ENCODE measurements at places on chromosomes 5 and 9. TPM values are rescaled to one million over a fixed set of nuclear protein-coding genes. Genes with fewer than 3 reads are reported as not detected.
A peak's percentile ranks its signal among the peaks of the same experiment; 100 is the strongest.

DNA sequence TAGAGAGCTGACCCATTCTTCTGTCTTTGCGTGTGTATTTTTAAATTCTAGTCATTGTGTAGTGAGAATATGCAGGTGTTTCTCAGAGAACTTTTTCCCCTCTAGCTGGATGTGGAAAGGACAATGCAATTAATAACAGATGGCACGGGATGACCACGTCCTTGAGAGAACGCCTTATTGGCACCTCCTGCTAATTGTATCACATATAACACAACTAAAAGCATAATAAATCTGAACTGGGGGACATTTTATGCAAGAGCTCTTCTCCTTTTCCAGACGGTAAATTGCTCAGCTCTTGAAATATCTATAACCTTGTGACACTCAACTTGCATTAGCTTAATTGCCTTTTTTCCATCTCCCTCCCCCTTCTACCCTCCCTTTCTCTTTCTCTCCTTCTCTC lies 62.9 kb upstream of the IZUMO3 start:
- no peak for DNase-seq

DNA sequence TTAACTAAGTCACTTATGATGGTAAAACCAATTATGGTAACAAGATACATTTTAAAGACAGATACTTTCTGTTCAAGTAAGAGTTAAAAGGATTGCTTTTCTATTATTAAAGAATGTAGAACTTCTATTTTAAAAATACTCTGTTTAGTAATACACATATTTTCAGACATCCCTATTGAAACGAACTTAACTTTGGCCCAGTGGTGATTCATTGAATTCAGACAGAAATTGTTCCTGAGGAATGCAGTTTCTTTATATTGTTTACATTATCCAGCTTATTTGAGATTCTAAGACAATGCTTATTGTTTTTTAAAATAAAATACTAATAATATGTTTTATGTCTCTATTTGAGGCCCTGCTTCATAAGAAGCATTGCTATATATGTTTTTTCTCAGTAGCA lies 816.4 kb downstream of the SEMA5A start:
- no peak for DNase-seq

GRCh38 chr5:133311176-133311575 lies 259.4 kb downstream of the HSPA4 start:
- DNase-seq = no peak

- DNase-seq = peak; percentile 48
These were observed 103.0 kb upstream of the ERCC6L2 start for GRCh38 chr9:95772320-95773052.

DNA sequence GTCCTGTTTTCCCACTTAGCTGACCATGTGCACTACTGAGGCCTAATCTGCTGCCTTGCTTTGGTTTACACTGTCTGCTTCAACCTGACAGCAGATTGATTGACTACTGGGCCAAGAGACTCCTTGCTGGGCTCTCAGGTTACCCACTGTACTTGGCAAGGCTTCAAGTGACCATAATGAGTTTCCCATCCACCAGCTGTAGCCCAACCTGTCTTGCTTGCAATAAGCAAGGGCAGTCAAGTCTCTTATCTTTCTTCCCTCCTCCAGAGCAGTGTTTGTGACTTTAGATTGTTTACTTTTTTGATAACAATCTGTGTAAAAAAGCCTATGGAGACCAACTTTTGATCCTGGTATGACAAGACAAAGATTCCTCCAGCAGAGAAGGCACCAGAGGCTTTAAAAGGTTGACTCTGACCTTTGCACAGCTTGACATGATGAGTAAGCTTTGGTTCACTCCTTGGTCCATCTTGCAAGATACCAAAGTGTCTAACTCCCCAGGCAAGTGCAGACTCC lies 912.3 kb upstream of the SEMA6A start:
- DNase-seq = no peak

GRCh38 chr9:136994180-136994887 lies 2.0 kb downstream of the CLIC3 start:
- no peak for DNase-seq

GRCh38 chr5:123448743-123449142 lies 25.5 kb upstream of the CEP120 start:
- no peak for DNase-seq

- no peak for DNase-seq
These were observed 4.8 kb upstream of the ARAP3 start for GRCh38 chr5:141686648-141687416.

DNA sequence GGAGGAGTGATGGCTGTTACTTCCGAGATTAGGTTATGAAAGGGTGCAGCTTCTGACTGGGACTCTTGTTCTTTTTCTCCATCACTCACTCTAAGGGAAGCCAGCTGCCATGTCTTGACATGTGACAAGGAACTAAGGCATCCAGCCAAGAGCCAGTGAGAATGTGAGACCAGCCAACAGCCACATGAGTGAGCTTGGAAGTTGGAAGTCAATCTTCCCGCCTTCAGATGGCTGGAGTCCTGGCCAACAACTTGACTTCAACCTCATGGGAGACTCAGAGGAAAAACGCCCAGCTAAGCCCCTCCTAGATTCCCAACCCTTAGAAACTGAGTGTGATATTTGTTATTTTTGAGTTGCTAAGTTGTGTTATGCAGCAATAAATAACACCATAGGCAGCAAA lies 201.1 kb downstream of the SNX18 start:
- DNase-seq = peak; percentile 35

DNA sequence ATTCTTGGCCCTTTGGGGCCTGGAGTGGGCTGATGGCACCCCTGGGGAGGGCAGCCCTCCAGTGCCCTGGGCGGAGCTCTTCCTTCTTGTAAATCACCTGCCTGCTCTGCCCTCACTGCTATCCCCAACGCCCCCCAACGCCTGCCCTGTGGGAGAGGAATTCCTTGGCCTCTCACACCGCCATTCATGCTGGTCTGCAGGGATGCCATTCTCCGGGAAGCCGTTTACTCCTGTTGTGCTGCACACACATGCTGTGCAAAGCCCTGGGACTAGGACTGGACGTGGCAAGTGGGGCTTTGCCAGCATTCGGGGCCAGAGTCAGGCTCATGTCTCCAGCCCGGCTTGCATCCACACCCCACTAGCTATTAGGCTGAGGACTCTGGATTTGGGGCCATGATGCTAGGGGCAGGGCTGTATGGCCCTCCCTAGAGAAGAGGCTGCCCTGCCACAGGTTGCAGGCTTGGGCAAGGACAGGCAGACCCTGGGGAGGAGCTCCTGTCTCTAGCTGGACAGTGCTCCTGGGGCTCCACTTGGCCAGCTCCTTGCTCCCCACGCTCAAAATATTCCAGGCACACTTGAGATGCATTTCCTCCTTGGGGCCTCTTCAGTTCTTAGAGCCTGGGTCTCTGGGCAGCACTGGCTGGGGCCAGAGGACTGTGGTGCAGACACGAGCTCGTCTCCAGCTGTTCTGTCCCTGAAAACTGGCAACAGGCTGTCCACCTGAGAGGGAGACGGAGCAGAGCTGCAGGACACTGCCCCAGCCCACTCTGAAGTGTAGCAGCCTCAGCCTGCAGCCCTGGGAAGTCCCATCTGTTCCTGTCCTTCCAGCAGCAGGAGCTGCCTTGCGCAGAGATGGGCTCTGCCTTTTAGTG lies 226.9 kb downstream of the CACNA1B start:
- DNase-seq = no peak

DNA sequence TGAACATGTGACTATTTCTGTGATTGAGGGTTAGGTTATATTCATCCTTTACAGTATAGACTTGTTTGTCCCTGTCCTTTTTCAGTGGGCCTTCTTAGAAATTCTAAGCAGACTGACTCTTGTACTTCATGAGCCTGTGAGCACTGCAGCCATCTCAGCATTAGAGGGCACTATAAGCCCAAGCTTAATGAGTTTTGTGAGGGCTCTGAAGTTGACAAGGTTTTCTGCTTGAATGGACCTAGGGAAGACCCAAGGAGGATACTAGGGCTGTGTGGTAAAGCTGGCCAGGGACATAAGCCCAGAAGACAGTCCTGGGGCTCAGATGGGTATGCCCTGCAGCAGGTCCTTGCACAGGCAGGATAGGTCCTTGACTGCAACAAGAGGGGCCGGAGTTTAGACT lies 126.5 kb downstream of the MRPS30 start:
- DNase-seq = no peak

DNA sequence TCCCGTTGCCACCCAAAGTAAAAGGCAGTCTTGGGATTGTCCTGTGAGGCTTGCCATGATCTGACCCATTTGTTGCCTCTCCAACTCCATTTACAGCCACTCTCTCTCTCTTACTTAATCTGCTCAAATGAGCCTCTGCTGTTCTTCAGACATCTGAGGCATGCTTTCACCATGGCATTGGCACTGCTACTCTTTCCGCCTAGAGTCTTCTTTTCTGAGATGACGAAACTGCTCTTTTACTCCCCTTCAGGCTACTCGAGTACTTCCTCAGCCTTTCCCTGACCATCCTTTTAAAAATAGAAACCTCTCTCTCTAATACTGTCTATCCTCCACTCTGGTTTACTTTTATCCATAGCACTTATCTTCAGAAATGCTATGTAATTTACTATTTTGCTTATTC lies 9.0 kb downstream of the FOCAD start:
- DNase-seq = no peak

GRCh38 chr5:109900911-109901627 lies 211.3 kb downstream of the MAN2A1 start:
- no peak for DNase-seq

GRCh38 chr5:139402561-139403158 lies 1.2 kb downstream of the SPATA24 start:
- no peak for DNase-seq

DNA sequence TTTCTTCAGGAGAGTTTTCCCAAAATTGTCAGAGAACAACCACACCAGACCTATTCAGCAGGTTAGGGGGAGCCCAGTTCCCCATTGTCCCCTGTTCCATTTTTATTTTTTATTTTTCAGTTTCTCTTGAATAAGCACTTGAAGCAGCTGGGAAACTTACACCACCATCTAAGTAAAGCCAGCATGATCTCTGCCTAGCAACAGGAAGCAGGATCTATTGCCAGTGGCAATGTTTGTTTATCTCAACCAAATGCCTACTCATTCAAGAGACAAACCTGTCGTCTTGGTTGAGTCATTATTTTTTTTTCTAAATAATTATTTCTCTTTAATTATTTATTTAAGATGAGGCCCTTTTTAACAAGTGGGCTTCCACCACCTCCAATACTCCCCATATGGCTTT lies 379.3 kb downstream of the PLK2 start:
- DNase-seq = no peak

- no peak for DNase-seq
These were observed 372.8 kb downstream of the TMEM167A start for GRCh38 chr5:82704381-82704780.

DNA sequence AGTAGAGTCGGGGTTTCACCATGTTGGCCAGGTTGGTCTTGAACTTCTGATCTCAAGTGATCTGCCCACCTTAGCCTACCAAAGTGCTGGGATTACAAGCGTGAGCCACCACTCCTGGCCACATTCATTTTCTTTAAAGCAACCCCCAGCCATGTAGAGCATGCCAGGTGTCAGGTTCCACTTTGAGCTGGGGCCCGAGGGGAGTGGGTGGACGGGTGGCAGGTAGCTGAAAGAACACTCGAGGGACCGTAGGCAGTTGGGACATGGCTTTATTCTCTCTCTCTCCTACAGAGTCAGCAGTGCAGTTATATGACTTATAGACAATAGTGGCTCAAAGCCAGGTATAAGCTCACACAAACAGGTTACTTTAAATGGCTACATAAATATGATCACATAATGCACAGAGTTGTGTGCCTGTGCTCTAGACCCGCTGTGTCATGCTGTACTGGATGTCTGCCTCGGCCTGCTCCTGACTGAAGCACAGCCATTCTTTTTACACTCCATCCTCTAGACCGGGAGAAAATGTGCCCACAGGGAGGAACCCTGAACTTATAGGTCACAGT lies 60.5 kb upstream of the FAM120A start:
- DNase-seq = no peak

DNA sequence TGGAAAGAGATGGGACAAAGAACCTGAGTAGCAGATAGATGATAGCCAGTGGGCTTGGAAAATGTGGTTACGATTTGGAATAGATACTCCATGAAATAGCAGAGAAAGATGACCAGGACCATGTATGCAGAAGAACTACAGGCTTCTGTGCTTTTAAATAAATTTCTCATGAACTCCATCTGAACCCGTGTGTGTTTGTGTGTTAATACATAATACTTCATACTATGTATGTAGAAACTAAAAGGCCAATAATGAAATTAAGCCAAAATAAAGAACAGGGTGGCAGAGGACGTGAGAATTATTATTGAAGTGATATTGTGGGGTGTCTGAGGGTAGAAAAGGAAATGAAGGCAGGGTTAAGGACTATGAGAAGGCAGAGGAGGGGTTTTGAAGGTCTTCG lies 385.1 kb upstream of the RPS23 start:
- DNase-seq = no peak

DNA sequence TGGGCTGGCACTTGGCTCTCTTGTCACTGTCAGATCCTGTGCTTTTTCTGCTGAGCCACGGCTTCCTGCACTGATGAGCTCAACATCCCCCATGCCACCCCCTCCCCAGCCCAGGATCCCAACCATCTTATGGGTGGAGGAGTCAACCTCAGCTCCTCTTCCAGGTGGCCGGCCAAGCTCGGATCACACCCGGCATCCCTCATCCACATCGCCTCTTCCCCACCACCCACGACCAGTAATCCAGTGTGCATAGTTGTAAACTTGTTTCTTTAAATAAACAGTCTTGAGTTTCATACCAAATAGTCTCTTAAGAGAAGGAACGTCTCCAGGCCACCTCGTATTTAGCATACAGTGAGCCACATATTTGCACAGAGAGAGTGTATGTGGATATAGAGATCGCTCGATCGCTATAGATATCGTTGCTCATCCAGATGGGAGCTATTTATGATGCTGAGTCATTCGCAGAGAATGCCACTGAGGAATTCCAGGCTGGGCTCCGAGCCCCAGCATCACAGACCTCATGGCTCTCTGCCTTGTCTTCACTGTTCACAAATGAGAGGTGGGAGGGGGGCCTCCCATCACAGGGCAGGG lies 61.8 kb upstream of the CPLX2 start:
- DNase-seq = no peak

DNA sequence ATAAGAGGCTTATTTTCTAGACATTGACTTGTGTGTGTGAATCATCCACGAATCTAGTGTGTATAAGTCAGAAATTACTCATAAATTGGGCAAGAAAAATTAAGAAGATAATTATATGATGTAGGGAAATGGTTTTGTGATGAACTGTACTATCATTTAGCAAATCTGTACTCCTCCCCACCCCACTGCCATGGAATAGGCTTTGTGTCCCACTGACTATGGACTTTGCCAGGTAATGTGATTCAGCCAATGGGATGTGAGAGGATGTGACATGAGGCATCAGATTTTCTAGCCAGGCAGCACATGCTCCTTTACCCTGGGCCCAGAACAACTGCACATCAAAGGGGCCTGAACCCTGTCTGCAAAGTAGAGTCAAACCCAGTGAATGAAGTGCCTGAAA lies 406.6 kb downstream of the CTNND2 start:
- no peak for DNase-seq

- DNase-seq = no peak
These were observed 144.1 kb downstream of the MAT2B start for GRCh38 chr5:163649514-163649913.

- DNase-seq = no peak
These were observed 71.0 kb upstream of the IQGAP2 start for GRCh38 chr5:76332102-76332501.

GRCh38 chr5:34827588-34828506 lies 11.1 kb upstream of the TTC23L start:
- no peak for DNase-seq

Gene TNFSF8
- 1.2 TPM for total RNA-seq

Gene LAMC3
- total RNA-seq = 4.1 TPM

Gene SLC6A7
- total RNA-seq = not detected

Gene SLC36A3
- not detected for total RNA-seq

Gene IL9
- not detected for total RNA-seq

Gene LHX6
- 5.0 TPM for total RNA-seq

Gene ENTPD2
- not detected for total RNA-seq

Gene CYFIP2
- 14.9 TPM for total RNA-seq

Gene PCDHGA11
- 13.2 TPM for total RNA-seq

Gene PCDHA3
- total RNA-seq = not detected
